ENCODE measurements at places on chromosomes 7 and 10.

DNA sequence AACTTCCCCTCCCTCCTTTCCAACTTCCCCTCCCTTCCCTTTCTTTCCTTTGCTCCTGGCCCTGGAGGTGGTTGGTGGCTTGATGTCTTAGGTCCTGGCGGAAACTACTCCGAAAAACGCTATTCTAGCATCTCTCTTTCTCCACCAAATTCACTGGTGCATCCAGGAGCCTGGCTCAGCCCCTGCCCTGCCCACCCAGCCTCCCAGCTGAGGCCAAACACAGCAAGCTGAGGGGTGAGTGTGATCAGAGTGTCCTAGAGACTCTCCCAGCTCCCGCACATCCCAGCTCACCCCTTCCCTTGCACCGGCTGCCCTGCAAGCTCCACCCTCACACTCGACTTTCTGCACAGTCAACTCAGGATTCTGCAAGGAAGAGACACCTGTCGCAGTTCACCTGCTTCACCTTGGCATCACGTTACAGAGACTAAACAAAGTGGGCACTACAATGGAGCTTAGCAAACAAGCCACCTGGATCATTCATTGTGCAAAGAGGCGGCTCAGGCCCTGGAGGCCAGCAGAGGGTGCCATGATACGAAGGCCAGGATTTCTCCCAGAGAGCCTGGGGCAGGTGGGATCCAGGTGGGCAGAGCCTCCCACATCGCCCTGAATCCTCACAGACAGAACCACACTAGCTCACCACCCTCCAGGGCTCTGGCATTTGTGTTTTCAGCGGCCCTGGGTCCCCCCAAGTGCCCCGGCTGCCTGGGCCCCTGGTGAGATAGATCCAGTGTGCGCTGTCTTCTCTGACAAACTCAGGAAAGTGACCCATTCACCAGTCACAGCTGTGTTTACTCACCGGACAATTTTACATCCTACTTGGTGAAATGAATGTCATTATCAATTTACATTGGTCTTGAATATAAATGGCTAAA, 169.6 kb downstream of the TCERG1L start:
- no peak for DNase-seq

DNA sequence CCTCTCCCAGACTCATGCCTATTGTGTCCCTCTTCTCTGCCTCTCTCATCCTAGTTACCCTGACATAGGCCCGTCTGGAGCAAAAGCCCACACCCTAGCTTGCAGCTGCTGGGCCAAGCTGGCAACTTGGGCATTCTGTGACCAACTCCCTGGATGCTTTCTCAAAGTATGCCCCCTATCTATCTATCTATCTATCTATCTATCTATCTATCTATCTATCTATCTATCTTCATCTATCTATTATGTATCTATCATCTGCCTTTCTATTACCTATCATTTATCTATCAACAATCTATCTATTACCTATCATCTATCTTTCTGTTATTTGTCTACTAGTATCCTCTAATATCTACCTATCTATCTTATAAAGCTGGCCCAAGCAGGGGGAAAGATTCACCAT, 45.4 kb upstream of the COL13A1 start:
- DNase-seq: no peak

DNA sequence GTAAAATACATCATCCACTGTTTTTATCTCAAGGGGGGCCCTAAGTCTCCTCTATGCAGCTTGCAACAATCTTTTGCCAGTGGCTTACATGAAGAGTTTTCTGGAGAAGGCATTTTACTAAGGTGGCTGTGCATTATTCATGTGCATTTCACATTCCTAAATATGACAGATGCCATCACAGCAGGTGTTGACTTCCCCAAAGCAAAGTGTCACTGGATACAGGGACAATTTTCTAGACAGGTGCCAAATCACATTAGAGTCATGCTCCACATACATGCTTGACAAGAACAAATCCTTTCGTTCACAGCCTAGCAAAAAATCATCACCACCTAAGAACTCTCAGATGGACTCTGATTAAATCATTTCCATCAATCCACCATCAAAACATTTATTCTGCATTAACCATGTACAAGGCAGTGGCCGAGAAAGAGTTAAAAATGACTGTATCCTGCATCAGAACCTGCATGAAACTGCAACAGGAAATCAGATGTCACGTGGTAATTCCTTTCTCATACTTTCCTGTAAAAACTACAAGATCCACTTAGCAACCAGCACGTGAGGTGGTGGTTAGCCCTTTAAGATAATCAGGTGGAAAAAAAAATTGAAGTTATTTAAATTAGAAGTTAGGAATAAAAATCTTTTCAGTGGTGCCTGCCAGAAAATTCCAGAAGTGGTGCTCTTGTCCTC, 88.2 kb upstream of the AFAP1L2 start:
- DNase-seq: no peak

DNA sequence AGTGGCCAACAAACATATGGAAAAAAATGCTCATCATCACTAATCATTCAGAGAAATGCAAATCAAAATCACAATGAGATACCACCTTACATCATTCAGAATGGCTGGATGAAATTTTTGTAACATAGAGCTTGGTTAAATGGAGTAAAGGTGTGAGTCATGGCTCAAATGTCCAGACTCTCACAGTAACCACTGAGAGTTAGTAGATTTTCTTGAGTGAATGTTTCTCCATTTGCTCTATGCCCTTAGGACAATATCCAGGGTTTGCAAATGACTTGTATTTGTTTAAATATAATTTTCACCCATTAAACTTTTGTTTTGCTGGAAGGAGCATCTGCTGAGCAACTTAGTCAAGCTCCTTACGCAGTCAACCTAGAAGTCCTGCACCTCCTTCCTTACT, 967.2 kb downstream of the XPNPEP1 start:
- DNase-seq: no peak

DNA sequence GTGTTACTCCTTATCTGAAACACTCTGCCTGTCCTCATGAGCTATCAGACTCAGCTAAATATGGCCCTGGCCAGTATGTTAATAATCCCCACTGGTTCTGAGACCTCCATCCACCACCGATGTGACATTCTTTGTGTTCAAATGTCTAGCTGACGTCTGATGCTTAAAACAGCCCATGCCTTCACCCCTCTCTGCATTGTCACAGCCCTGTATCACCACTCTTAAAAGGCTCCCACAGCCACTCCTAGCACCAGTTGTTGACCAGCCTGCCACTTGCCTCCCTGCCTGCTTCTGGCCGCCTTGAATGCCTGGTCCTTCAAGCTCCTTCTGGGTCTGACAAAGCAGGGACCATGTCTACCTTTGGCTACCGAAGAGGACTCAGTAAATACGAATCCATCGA, at the start of gene LMOD2:
Gene LMOD2, plus strand, starts transcription at position 253 of the 400 bp plus-strand sequence. Its CDS starts 98 bp downstream, at position 351.
- no peak for DNase-seq

DNA sequence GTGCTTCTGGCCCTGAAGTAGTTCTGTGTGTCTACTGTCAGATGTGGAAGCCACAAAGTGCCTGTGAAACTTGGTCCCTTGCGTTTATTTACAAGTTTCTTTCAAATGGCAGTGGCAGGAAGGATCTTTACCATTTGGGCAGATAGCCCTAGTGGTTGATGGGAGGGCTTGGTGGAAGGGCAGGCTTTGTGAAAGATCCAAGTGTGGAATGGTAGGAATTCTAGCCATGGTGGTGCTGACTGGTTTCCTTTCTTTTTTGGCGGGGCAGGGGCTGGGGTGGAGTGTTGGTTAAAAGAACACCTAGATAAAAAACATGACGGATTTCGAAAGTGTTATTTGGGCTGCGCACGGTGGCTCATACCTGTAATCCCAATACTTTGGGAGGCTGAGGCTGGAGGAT, 27.0 kb downstream of the AUTS2 start:
- DNase-seq: no peak

DNA sequence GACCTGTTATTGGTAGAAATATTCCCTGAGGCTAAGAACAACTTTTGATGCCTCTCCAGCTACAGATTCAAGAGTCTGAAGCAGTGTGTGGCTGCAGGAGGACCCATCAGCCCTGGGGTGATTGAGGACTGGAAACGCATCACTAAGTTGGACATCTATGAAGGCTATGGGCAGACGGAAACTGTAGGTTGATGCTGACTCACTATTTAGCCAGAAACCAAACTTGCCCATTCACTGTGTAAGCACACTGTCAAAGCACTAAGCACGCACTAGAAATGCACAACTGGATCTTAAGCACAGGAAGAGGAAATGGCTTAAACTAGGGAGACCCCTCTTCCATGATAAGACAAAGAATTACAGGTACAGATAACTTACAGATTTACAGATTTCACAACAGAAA, 20.8 kb downstream of the ACSM6 start:
- DNase-seq: no peak

GRCh38 chr10:102738692-102739121, 5.0 kb upstream of the WBP1L start:
- DNase-seq: no peak

GRCh38 chr7:69873512-69873911, 275.2 kb downstream of the AUTS2 start:
- DNase-seq: no peak

DNA sequence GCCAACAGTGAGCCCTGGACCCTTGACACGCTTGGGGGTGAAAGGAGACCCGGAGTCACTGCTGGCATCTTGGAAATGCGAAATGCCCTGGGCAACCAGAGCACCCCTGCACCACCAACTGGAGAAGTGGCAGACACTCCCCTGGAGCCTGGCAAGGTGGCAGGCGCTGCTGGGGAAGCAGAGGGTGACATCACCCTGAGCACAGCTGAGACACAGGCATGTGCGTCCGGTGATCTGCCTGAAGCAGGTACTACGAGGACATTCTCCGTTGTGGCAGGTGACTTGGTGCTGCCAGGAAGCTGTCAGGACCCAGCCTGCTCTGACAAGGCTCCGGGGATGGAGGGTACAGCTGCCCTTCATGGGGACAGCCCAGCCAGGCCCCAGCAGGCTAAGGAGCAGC, 98.5 kb downstream of the TACC2 start:
- DNase-seq: no peak

GRCh38 chr7:30027065-30027456, 559 bp upstream of the FKBP14 start:
- no peak for DNase-seq

DNA sequence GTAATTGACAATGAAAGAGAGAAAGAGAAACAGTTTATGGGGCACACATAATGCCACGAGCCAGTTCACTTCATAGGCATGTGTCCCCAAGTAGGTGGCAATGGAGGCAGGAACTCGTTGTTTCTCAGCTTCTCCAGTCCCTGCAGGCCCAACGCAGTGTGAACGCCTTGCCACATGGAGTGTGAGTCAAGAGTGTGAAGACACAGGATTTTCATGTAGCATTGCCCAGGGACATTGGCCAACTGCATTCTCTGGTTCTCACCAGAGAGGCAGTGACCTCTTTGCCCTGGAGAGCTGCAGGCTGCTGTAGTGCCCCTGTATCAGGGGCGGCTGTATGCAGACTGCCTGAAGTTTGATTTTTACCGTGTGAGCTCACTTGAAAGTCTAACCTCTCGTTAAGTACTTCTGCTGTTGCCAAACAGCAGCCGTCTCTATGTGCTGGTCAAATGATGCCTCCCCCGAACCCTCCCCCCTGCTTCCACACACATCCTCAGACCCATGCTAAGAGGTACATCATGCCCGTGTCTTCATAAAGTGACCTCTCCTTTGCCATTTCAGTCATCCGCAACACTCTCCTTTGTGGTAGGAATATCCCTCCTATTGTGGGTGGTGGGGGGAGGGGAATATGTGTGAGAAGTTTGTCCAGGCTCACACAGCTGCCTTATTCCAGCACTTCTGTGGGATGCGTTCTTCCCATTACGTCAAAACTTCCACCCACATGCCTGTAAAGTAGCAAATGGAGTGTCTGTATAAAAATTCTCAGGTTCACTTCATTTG, 12.7 kb downstream of the LRRC18 start:
- no peak for DNase-seq

GRCh38 chr10:16116404-16117304, 256.3 kb upstream of the MINDY3 start:
- DNase-seq: no peak

- no peak for DNase-seq
These were observed 478.4 kb downstream of the ARL4A start for GRCh38 chr7:13165854-13166253.

GRCh38 chr10:129537151-129537550, 70.1 kb downstream of the MGMT start:
- DNase-seq: no peak

DNA sequence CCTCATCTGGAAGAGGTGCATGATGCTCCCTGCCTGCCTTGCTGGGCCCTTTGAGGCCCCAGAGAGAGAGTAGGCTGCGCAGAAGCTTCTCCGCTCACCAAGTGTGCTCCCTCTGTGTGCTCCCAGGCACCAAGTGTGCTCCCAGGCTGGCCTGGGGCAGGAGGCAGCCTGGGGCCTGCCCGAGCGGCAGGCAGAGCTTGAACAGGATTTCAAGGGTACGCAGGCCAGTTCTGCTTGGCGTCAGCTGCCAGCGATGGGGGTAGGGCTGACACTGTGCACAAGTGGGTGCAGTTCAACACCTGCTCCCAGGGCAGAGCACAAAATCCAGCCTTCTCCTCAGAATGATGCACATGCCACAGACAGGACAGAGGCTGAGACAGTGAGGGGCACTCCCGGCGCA, 119.7 kb downstream of the FAM53B start:
- DNase-seq: no peak

DNA sequence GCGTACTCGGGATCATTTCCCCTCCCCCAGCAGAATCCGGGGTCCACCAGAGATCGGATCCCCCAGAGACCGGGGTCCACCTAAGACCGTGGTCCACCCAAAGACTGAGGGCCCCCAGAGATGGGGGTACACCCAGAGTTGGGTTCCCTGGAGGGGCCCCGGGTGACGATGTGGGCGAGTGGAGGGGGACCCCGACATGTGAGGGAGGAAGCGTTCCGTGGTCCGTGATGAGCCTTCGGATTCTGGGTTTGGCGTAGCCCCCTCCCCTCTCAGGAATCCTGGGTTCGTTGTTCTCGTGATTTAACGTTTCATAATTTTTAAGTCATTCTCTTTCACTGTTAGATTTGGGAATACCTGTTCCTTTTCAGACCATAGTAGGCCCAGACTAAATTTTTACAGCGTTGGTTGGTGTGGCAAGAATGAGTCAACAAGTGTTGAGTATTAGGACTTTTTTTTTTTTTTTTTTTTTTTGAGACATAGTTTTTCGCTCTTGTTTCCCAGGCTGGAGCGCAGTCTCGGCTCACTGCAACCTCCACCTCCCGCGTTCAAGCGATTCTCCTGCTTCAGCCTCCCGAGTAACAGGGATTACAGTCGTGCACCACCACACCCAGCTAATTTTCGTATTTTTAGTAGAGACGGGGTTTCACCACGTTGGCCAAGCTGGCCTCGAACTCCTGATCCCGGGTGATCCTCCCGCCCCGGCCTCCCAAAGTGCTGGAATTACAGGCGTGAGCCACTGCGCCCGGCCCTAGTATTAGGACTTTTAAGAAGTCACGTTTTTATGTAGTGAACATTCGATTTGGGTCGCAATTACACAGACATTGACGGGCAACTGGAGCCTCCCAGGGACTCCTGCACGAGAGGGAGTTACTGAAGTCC, 672 bp downstream of the GTPBP4 start:
- DNase-seq: peak; percentile 4

GRCh38 chr7:81648716-81649115, 121.1 kb downstream of the HGF start:
- no peak for DNase-seq

- DNase-seq: no peak
These were observed 12.0 kb upstream of the COMTD1 start for GRCh38 chr10:75247797-75248196.
